ENCODE measurements at places on chromosomes 4 and X.

GRCh38 chrX:133527415-133527814 is 112.1 kb upstream of the GPC4 start:
- no peak for DNase-seq

DNA sequence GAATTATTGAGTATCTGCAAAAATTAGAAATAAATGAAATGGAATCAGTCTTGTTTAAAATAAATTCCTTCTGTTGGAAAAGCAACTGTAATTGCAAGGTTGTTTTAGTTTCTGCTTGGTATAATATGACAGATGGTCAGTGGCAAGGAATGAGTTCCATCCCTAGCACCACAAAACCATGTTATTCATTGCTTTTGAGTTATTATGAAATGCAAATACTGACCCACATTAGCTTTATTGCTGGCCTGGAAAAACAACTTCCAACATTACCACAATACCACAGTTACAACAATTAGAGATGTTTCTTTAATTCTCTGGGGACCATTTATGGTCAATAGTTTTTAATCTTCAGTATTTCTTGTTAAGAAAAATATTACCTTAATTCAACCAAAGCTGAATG is 194.4 kb downstream of the TMA16 start:
- no peak for DNase-seq

DNA sequence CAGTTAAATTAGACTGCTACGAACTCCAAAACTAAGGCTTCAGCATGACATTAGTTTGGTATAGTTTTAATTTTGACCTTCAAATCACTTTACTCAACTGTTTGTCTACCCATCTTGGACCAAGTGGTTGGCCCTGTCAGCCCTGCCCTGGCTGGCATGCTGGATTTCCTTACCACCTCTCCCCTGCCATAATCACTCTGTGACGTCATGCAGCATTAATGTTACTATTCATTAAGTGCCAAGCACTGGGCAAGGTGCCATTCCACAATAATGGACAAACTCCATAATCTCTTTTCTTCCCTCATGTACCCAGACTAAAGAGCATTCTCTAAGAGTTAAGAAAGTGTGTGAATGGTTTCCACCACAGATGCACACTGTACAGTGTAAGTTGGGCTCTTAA is 277.0 kb upstream of the INTU start:
- no peak for DNase-seq

DNA sequence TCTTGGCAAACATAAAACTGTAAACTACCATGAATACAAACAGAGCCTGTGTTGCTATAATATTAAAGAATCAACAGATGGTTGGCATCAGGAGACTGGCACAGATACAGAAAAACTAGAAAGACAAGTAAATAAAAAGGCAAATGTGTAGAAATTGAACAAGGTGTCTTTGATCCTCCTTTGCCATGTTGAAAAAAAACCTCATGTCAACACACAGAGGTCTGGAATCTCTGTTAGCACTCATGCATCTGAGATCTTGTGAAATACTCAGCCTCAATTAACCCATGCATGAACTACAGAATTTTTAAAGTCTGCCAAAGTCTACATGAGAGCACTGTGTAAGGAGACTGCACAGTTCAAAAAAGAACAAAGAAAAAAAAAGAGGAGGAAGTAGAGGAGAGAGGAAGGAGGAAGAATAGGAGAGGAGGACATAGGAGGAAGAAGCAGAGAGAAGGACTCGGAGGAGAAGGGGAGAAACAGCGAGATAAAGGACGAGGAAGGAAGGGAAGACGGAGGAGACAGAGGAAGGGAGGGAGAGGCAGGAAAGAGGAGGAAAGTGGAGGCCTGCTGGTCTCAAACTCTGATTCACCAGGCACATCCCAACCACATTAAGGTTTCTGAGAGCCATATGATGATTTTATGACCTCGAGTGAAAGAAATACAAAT is 52.8 kb downstream of the PRDM5 start:
- no peak for DNase-seq
